ENCODE measurements at places on chromosomes 1 and 21.

DNA sequence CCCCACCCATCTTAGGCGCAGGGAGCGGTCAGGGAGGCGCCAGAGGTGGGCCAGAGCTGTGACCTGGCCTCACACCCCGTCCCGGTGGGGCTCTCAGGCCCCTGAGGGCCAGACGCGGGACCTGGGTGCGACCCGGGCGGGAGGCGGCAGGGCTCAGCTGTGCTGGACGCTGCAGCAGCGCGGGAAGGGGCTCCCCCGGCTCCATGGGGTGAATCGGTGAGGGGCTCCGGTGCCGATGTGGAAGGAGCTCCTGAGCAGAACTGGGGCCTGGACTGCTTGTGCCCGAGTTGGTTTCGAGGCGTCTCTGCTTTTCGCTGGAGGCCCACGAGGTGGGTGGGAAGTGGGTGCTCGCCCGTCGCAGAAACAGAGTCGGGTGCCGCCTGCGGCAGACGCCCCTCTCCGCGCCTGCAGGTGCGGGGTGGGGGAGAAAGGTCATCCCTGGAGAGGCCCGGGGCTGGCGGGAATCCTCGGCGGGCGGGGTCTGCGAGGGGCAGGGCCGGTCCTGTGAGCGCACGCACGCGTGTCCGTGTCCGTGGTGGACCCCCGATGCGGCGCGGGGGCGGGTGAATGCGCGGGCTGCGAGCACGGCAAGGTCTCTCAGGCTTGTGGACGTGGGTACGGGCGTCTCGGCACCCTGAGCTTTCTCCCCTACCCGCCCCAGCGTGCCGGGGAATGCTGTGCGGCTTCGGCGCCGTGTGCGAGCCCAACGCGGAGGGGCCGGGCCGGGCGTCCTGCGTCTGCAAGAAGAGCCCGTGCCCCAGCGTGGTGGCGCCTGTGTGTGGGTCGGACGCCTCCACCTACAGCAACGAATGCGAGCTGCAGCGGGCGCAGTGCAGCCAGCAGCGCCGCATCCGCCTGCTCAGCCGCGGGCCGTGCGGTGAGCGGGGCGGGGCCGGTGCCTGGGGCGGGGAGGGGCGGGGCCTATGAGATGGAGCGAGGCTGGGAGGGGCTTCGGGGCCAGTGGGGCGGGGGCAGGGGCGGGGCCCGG lies 20.4 kb downstream of the AGRN start:
- DNase-seq, result peak; percentile 41

GRCh38 chr1:41496080-41497055 lies 11.9 kb upstream of the EDN2 start:
- DNase-seq, result no peak

- DNase-seq, result no peak
Measured at GRCh38 chr1:66231217-66231616, 302.7 kb upstream of the SGIP1 start.

- no peak for DNase-seq
Measured at GRCh38 chr1:53392460-53392859, 64.6 kb upstream of the LRP8 start.

GRCh38 chr1:154931940-154932487 lies 4.5 kb downstream of the PMVK start:
- no peak for DNase-seq

GRCh38 chr1:7785108-7785507 lies 1.0 kb downstream of the PER3 start:
- DNase-seq, result no peak

Data from AML-193 (cell line).